ENCODE measurements at places on chromosomes 11 and 22.
A peak's percentile ranks its signal among the peaks of the same experiment; 100 is the strongest.

GRCh38 chr11:126410649-126411048, 55.2 kb downstream of the ST3GAL4 start:
- DNase-seq = no peak

DNA sequence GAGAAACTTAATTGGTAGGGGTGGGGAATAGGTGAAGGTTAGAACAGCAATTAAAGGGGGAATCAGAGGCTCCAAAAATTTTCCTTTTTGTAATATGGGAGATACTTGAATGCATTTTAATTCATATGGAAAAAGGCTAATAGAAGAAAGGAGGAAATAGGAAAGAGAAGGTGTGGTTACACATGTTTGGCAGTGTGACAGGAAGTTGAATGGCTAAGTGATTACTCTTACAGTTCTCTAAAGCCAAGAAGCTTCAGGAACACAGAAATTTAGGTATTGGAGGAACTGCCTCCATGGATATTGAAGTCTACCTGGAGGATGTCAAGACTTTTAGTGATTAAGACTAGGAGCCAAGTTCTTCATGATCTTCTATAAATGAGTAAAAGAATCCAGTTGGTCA, 6.3 kb downstream of the NXPE2 start:
- no peak for DNase-seq

DNA sequence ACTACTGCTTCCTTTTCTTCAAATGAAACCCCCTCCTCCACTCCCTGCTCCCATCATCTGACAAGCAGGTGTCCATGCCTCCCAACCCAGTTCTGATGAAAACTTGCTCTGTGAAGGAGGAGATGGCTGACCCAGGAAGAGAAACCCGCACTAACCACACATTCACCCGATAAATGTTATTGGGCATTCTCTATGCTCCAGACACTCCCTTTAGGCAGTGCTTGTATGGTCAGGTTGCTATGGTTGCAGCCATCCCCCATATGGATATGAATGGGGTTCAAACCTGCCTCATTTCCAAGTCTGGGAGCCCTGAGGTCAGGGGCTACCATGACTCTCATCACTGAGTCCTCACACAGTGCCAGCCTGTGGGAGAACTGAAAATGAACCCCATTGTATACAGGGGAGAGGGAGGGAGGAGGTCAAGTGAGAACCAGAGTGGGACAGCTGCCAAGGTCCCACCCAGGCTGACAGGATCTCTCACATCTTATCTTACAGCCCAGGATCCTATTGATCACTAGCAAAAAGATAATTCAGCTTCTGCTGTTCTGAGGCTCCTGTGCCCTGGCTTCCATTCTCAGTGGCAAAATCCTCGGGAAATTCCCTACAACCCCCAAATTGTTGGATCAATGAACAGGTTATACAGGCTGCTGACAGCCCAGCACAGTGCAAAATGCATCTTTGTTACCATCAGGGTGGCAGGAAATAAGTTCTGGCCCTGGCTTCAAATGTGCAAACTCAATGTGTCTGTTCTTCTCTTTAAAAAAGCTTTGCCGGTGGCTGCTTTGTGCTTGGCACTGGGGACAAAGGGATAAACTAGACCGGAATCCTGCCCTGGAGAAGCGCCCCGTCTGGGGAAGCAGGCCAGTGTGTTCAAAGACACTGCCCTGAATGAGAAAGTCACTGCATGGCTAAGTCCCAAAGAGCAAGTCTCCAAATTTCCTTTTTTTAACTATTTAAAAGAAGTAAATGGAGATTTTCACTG, 22.7 kb upstream of the ACER3 start:
- no peak for DNase-seq

DNA sequence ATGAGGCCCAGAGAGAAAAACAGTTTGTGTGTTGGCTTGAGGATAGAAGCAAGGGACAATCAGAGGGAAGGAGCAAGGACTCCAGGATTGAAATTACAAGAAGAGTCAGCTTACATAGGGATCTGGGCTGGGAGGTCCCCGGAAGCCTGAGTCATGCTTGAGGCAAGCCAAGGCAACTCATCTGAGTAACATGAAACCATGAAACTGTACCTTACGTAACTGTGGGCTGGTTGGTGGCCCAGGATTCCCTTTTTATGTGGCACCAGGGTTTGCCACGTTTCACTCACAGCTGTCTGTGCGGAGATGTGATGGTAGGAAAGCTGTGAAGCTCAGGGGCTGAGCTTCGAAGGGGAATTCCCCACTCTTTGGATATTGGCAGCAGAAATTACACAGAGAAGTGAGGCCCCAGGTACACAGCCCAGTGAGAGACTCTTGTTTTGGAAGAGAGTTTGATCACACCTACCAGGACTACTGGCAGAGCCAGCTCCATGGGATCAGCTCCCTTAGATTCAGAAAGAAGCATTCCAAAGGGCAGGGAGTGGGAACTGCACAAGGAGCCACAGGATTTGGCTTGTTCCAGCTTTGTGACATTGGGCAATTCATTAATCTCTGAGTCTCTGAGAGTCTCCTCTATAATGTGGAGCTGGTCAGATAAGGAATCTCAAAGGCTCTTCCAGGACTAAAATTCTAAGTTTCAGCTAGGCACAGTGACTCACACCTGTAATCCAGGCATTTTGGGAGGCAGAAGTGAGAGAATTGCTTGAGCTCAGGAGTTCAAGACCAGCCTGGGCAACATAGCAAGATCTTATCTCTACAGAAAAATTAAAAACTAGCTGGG, 7.8 kb downstream of the SLC5A1 start:
- DNase-seq = peak; percentile 32

GRCh38 chr22:38850941-38851849, 7.4 kb upstream of the NPTXR start:
- DNase-seq = no peak

- DNase-seq = no peak
These were observed 14.9 kb downstream of the RAC2 start for GRCh38 chr22:37229012-37229804.

- DNase-seq = no peak
These were observed 356.2 kb downstream of the GRM5 start for GRCh38 chr11:88709567-88709966.

GRCh38 chr11:69434471-69434931, 47.0 kb upstream of the LINC01488 start:
- DNase-seq = no peak

GRCh38 chr11:689625-690024, 5.4 kb downstream of the DEAF1 start:
- no peak for DNase-seq

DNA sequence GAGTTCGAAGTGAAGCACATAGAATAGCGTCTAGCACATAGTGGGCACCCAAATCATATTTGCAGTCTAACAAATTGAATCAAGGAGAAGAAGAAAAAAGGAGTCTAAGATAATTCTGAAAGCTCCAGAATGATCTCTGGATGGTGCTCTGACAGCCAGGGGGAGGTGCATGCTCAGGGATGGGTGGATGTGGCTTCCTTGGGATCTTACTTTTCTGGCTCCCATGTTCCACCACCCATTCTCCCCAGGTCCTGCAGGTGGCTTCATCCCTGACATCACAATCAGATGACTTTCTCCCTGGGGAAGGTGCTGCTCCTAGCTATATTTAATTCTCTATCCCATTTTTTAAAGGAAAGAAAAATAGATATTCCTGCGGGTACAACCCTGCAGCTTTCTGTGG, 381.9 kb downstream of the CADM1 start:
- DNase-seq = no peak

DNA sequence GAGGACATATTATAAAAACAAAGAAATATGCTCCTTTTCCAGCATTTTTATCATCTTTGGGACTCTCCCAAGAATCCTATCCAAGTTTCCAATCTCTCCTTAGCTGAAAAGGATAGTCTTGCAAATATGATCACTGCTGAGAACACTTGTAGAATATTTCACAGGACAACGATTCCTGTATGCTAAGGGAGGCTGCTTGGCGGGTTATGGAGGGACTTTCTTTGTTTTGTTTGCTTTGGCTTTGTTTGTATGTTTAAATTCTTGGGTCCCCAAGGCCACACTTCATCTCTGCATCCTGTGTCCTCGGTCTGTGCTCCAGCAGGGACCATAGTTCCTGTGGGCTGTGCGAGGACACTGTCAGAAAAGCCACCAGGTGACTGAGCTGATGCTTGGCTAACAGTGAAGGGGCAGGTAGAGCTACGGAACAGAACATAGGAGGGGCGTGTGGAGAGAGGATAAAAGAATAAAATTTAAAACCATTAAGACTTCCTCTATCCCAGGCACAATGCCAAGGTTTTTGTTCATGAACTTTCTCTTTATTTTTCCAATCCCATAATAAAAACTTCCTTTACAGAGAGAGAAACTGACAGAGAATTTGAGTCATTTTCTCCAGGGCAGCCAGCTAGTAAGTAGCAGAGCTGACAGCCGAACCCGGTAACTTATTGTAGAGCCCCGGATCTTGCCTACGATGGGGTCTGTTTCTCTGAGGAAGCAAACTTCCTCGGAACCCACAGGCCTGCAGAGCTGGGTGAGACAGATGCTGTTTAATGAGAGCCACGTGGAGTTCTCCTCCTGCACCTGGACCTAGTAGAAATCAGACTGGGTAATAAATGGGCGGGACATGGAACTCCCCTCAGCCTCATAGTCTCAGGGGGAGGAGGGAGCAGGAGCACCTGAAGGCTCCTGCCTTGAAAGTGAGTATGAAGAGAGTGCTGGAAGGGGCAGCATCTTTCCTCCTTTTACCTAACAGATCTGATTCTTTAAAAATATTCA, at the start of gene IZUMO1R:
IZUMO1R (plus strand) TSS at position 615 of the 993 bp plus-strand sequence. CDS start 1,057 bp downstream, outside the sequence.
- no peak for DNase-seq

- DNase-seq = no peak
These were observed 42.6 kb downstream of the FAM83F start for GRCh38 chr22:40037320-40037719.

GRCh38 chr22:17431179-17431578, 61.9 kb downstream of the CECR2 start:
- no peak for DNase-seq
